Epithelial cell of proximal tubule (primary cell): ENCODE measurements at places on chromosomes 3 and 15. TPM values are rescaled to one million over a fixed set of nuclear protein-coding genes. Genes with fewer than 3 reads are reported as not detected.

DNA sequence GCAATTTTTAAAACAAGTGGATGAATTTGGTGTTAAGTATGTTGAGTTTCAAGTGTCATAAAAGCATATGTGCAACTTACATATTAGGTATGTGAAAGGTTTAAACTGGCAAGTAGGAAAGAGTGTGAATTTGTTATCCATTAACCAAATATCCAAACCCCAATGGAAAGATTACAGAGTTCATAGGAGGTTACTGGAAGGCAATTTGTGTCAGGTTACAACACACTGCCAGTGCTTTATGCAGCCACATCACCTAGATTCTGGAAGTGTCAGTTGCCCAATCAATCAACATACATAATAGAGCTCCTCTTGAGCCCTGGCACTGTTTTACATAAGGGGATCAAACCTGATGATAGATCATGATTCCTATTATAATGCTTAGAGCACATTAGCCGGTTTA is 261.0 kb downstream of the ROBO1 start:
- no peak for DNase-seq

DNA sequence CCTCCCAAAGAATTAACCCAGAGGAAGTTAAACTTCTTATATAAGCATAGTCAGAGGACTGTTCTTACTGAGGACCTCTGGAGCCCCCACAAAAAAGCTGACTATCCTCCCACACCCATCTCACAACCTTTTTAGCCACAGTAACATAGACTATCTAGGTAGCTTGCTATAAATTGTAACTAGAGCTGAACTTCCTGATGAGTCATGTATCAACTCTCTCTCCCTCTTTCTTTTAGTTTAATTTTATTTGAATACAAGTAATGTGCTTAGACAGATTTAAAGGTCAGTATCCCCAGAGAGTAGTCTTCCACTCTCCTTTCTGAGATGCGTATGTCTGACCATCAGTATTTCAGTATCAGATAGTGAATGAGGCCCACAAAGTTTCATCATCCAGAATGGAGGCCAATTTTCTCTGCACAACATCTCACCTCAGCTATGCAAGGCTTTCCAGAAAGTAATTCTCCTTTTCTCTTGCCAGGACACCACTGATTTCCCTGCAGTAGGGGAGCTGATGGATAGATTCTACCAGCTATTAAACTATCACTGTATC is 104.0 kb upstream of the MYRIP start:
- no peak for DNase-seq

Gene C2CD4A
- 0.07 and 0.35 TPM in 2 replicates for total RNA-seq

- DNase-seq, result no peak
Observed at GRCh38 chr3:4714045-4714444, 220.9 kb downstream of the ITPR1 start.

Gene ATP13A5
- total RNA-seq, result not detected in 2 replicates
